ENCODE measurements at places on chromosomes 11 and 22. TPM values are rescaled to one million over a fixed set of nuclear protein-coding genes. Genes with fewer than 3 reads are reported as not detected.
A peak's percentile ranks its signal among the peaks of the same experiment; 100 is the strongest.

DNA sequence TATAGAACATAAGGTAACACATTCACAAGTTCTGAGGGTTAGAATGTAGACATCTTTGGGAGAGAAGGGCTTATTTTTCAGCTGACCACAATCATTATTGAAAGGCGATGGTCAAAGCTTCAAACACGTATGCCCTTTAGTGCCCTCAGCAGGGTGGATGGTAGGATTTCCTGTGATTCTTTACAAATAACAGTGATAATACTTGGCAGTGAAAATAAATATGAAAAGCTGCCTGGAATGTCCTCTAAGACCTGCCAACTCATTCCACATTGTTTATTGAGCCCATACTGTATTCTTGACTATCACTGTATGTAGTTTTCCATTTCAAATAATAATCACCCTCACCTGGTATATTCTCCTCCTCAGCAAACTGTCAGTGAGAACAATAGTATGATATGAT, 13.7 kb upstream of the MPEG1 start:
- DNase-seq = peak; percentile 18

DNA sequence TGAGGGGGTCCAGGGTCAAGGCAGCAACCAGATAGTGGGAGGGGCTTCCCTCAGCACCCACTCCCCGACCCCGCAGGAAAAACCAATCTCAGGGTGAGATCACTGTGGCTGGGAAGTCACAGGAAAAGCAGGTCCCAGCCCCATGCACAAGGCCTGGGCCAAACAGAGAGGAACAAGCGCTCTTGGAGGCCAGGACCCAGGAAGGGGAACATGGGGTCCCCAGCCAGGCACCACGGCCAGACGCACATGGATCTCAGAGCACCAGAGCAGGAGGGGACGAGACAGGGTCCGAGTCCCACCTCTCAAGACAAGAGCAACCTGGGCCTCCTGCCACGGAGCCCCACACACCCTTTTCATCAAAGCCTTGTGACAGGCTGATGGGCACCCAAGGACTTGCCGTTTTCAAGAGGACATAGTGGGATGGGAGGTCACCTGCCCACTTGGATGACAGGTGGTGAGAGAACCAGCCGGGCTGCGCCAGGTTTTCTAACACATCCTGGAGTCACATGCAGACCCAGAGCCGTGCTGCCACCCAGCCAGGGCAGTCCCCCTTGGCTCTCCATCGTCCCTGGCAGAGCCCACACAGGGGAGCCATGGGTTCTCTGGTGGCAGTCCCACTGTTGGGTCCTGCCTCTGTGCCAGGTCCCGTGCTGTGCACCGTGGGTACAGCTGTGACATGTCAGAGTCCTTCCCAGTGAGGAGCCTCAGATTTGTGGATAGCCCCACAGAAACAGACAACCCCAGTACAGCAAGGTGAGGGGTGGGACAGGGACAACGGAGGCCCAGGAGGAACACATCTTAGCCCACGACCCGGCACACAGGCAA, 13.2 kb downstream of the POLR3H start:
- DNase-seq = no peak

GRCh38 chr11:20631519-20632168, 32.2 kb downstream of the SLC6A5 start:
- no peak for DNase-seq

GRCh38 chr11:124643605-124644425, 21.2 kb downstream of the TBRG1 start:
- DNase-seq = no peak

DNA sequence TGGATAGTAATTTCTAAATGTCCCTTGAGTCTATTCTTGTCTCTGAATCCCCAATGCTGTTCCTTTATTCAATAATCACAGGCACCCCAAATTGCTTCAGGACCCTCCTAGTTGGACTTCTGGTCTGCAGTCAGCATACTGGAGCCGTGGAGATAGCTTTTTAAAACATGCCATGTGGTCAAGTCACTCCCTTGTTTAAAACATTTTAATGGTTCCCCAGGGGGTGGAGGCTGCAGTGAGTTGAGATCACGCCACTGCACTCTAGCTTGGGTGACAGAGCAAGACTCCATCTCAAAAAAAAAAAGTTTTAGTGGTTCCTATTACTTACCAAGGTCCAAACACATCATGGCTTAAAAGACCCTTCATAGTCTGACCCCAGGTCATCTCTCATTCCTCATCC, 220.3 kb downstream of the ADAMTS15 start:
- no peak for DNase-seq

- peak; percentile 67 for DNase-seq
Observed at GRCh38 chr11:25423436-25424199, 908.3 kb upstream of the ANO3 start.

- DNase-seq = no peak
Observed at GRCh38 chr11:122094836-122095235, 21.2 kb downstream of the BLID start.

GRCh38 chr11:87901341-87901740, 273.9 kb downstream of the RAB38 start:
- peak; percentile 19 for DNase-seq

DNA sequence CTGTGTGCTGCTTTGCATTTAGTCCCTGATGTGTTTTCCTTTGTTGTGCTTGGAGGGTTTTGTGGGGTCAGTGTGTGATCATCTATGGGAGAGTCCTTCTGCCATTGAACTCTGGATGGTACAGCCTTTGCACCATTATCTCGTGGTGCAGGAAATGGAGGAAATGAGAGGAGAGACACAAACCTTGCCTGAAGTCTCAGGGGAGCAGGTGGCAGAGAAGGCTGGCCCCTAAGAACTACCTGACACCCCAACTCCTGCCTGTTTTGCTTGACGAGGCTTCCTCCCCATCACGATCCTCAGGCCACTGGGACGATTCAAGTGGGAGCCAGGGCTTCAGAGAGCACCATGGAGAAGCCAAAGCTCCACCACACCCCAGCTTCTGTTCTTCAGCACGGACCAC, 1316.4 kb downstream of the TBC1D22A start:
- DNase-seq = no peak

GRCh38 chr11:121890377-121890776, 225.6 kb downstream of the BLID start:
- no peak for DNase-seq

DNA sequence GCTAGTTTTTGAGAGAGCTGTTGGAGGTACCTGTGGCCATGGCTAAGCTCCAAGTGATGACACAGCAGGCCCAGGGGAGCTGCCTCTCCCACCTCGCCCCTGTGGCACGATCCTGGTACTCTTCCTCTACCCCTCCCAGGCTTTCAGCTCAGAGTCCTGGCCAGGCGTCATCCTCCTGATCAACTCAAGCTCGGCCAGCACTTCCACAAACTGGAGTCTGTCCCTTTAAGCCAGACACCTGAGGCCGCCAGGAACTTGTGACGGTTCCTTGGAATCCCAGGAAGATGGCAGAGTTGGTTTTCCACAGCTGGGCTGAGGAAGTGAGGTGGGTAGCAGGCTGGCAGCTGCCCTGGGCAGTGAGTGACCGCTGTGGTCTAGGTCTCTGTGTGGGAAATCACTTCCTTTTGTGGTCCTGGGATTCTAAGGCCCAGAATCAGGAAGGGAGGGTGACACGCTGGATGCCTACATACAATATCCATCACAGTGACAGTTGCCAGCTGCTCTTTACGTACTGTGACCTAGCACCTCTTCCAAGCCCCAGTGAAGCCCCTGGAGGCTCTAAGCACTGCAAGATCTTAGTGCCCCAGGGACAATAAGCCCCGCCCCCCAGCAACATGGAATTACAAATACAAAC, 3.2 kb upstream of the CST6 start:
- no peak for DNase-seq

- DNase-seq = no peak
Observed at GRCh38 chr11:67051180-67051893, 5.3 kb upstream of the RHOD start.

DNA sequence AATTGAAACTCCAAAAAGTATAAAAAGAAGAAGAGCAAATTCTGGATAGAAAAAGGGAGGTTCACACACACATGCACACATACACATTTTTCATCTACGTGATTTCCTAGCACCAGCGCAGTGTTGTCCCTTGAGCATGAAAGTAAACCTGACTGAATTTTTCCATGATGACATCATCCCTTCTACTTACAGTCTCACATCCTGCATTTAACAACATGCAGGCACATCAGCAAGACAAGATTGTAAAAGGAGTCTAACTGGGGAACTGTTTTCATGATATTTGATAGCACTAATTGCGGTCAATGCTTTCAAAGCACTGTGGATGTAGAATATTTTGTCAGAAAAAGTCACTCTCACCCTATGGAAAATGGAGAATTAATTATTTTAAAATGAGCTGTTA, 36.6 kb downstream of the GAS2 start:
- DNase-seq = peak; percentile 65

- DNase-seq = no peak
Observed at GRCh38 chr22:44155115-44155514, 25.6 kb upstream of the PARVG start.

DNA sequence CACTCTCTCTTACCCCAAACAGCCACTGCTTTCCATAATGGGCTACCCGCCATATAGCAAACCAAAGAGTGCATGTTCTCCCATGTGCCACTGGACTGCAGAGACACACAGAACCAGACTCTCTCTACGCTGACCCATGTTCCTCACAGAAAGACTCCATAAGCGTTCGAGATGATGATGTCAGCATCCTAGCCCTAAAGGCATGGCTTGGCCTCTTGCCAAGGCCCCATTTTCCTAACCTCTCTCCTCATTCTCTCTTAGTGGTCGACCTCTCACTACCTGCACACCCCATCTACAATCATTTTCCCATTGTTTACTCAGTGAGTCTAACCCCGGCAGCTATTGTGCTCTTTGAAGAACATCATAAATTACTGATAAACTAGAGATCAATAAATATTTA, 4.9 kb downstream of the NDUFC2 start:
- no peak for DNase-seq

DNA sequence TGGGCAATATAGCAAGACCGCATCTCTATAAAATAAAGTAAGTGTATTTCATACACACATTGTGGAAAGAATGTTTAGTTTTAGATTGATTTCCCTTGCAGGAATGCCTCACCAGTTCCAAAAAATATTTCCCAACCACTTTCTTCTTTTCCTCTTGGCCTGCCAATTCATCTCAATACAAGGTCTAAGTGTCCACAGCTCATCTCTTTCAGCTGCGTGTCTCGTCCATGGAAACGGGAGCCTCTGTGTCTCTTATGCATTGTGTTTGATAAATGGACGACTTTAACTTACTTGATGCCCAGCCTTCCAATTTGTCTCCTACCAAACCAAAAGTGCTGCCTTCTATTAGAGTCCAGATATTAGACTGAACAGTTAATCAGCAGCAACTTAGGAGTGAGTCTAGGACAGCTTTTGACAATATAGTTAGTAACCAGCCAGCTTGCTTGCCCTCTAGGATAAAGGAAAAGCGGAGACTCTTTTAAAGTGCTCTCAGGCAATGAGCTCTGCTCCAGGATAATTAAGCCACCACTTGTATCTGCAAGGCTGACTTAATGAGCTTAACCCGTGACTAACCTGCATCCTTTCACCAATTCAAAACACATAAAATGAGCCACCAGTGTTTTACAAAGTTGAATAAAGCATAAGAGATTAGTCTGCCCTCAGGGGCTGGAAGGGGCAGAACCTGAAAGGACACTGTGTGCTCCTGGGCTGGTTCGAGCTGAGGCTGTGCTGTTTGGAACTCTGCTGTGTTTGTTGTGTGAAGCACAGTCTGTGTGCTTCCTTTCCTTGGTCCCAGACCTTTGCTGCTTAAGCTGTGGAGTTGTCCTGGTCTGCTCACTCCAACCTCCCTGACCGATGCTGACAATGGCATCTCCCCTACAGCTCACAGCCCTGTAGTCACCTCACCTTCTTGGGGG, 27.5 kb downstream of the FBXO7 start:
- DNase-seq = peak; percentile 24

DNA sequence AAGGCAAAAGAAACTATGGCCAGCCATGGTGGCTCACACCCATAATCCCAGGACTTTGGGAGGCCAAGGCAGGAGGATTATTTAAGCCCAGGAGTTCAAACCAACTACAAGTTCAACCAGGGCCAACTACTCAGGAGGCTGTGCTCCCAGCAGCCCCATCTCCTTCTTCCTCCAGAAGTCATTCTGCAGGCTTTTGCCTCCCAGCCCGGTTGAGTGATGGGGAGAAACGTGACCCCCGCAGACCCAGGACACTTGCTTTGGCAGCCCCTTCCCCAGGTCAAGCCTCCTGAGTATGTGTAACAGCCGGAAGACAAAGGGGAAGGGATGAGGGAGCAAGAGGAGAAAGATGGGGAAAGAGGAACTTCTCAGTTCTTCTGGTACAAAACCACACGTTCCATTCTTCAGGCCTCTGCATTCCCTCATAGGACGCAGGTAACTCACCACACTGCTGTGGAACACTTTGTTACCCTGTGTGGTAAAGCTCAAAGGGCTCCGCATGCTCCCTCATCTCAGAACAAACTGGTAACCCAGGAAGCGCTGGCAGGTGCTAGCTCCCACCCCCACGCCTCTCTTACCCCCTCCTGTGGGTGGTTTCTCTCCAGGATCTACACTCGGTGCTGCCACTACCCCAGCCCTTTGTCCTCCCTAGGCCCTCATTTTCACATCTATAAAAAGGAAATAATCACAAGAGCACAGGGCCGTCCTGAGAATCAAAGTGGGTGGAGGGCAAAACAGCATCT, 4.0 kb downstream of the SULT4A1 start:
- no peak for DNase-seq

DNA sequence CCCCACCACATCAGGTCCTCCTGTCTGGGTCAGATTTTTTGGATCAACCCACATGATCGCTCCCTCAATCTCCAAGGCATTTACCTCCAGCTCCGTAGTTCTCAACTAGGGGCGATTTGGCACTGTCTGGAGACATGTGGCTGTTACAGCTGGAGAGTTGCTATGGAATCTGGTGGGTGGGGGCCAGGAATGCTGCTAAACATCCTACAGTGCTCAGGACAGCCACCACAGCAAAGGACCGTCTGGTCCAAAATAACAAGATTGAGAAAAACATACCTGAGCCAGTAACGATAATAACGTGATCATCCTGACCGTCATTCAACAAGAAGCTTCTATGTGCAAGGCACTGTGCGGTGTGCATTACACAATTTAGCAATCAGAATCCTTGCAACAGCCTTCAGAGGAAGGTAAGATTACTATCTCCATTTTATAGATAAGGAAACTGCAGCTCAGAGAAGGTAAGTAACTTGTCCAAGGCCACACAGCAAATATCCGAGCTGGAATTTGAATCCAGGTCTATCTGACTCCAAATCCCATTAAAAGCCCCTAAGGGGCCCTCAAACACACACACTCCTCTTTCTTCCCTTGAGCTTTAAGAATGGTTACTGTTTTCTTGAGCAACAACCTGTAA, 14.3 kb upstream of the CRY2 start:
- DNase-seq = no peak

Gene TREH
- total RNA-seq = not detected

Gene CARD18
- total RNA-seq = 37.0 TPM

Gene OVCH2
- total RNA-seq = 1.2 TPM

Gene KCNK4
- total RNA-seq = not detected

Gene CALCA
- not detected for total RNA-seq

Gene GAL3ST1
- total RNA-seq = 0.39 TPM

Gene IL17REL
- not detected for total RNA-seq

Gene TRIM29
- 206 TPM for total RNA-seq

Gene CDC42EP1
- total RNA-seq = 8.9 TPM

Gene MICALL1
- 18.8 TPM for total RNA-seq

Gene GNG3
- total RNA-seq = not detected

Gene HSPB2
- total RNA-seq = 3.2 TPM

Gene RAPSN
- 2.5 TPM for total RNA-seq

Gene MOV10L1
- 3.0 TPM for total RNA-seq

Data from skin of body (tissue), 3 donors.